ENCODE measurements at places on chromosomes 2 and 18. TPM values are rescaled to one million over a fixed set of nuclear protein-coding genes. Genes with fewer than 3 reads are reported as not detected.

Gene GPR75
- 4.9 TPM for total RNA-seq

Gene KRTCAP3
- total RNA-seq: 3.8 TPM

Gene REG3A
- total RNA-seq: not detected

Gene GYPC
- 181 TPM for total RNA-seq

DNA sequence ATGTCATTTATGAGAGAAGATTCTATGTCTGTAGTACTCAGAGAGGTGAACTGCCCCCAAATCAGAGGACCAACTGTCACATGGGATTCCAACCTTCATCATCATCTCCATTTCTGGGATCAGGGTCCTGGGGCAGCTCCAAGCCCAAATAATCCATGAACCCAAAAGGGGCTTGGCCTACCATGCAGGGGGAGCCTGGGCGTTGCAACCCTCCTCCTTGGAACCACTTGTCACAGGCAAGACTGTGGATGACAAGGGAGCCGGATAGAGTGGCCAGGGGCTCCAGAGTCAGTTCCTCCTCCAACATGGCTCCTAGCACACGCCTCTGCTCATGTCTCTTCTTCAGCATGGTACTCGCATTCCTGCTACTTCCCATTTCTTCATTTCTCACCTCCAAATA lies 7.9 kb downstream of the CTLA4 start:
- no peaks in the 10 kb centered on the region for H3K27me3 ChIP-seq
- no peak for DNase-seq
- H3K36me3 ChIP-seq: no peaks in the 10 kb centered on the region
- no peak overlapping the region for H3K4me3 ChIP-seq
- no peak overlapping the region for H3K27ac ChIP-seq

GRCh38 chr2:197947219-197947757 lies 142.9 kb downstream of the PLCL1 start:
- DNase-seq: no peak
- no peaks in the 10 kb centered on the region for H3K27me3 ChIP-seq
- no peaks in the 10 kb centered on the region for H3K36me3 ChIP-seq
- H3K27ac ChIP-seq: no peak overlapping the region
- H3K4me1 ChIP-seq: no peaks in the 10 kb centered on the region

GRCh38 chr18:70132999-70133398 lies 72.5 kb downstream of the RTTN start:
- no peak overlapping the region for H3K27ac ChIP-seq
- H3K4me1 ChIP-seq: no peaks in the 10 kb centered on the region
- no peak overlapping the region for H3K4me3 ChIP-seq
- no peaks in the 10 kb centered on the region for H3K36me3 ChIP-seq

GRCh38 chr2:179692610-179693009 lies 168.8 kb downstream of the ZNF385B start:
- H3K27ac ChIP-seq: no peak overlapping the region
- no peaks in the 10 kb centered on the region for H3K27me3 ChIP-seq
- no peak for DNase-seq
- H3K4me1 ChIP-seq: no peaks in the 10 kb centered on the region

DNA sequence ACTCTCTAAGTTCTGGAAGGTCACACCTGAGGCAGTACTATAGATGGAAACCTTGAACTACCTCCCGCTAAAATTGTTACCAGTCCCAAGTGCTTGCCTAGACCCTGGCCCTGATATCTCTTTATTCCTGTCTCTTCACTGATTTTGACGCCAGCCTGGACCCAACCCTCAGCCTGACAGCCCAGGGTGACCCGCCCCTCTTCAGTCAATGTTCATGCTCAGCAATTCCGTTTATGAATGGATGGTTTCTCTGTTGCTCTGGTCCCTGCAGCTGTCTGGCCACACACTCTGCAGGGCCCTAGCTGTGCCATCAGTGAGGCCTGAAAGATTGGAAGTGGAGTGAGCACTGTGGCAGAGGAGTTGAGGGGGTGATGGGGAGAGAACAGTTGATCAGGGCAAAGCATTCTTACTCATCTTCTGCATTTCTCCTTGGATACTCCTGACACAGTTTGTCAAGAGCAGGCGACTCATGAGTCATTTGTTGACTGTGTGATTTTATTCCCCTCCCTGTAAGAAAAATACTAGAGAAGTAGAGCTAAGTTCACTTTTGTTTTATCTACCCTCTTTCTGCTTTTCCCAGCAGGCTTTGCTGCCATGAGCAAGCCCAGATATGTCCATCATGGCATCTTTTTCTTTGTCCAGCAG lies 46.0 kb downstream of the NPAS2 start:
- H3K27ac ChIP-seq: no peak overlapping the region
- H3K36me3 ChIP-seq: no peaks in the 10 kb centered on the region
- no peak for DNase-seq
- H3K4me3 ChIP-seq: no peak overlapping the region
- no peaks in the 10 kb centered on the region for H3K27me3 ChIP-seq

DNA sequence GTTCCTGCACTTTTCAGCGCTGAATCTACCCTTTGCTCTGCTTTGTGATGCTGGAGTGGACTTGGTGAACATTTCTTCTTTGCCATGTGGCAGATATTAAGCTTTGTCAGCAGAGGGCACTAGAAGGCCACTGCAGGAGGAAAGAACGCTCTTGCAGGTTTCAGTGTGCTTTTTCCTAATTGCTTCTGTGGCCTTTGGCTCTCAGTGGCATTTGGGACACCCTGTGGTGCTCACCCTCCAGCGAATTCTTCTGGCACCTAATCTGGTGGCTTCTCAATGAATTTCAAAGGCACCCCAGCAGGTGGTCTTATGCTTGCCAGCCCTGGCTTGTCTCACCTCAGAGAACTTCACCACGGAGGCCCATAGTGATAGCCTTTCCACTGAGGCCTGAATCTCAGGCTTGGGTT lies 146.7 kb downstream of the MYO3B start:
- H3K4me1 ChIP-seq: no peaks in the 10 kb centered on the region
- no peak for DNase-seq
- H3K36me3 ChIP-seq: no peaks in the 10 kb centered on the region

DNA sequence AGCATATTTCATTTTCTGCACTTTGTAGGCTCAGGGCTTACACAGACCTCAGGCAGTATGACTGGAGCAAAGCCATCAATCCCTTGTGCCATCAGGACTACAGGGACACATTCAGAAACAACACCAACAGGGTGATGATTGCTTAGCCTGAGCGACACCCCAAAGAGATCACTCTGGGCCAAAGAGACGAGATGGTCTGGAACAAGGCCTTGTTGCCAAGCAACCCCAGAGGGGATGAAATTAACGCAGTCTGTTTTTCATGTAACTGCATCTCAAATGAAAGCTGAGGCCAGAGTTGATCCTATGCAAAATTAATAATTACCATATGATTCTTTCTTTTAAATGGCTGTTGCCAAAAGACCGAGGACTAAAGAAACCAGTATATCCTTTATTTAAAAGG lies 20.2 kb upstream of the B3GNT2 start:
- no peak overlapping the region for H3K27ac ChIP-seq
- DNase-seq: no peak
- no peaks in the 10 kb centered on the region for H3K27me3 ChIP-seq
- no peaks in the 10 kb centered on the region for H3K36me3 ChIP-seq

DNA sequence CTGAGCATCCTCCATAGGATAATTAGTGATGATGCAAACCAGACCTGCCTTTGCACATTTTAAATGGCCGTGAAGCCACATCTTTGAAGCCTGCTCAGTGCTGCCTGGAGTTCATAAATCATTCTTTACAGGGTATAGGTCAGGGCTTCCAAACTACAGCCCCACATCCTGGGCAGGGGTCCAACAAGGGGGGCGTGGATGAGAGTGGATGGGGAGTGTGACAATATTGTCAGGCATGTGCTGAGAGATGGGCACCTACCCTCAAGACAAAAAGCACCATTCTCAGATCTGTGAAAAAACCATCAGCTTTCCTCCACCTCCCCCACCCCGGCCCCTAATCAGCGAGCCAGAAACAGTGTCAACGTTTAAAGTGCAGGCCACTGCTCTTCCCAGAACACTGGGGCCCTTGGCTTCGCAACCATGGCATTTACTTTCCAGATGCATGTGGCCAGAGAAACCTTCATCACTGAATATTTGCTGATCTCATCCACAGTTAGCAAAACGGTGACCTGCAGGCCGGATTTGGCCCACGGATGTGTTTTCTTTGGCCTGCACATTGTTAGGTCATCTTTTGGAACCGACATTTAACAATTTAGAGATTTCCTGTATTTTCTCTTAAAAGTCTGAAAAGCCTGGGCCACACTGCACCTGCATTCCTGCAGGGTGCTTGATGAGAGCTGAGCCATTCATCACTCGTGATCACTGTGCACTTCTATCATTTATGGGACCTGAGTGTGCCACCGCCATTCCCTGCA lies 130.7 kb downstream of the ANKRD44 start:
- H3K27ac ChIP-seq: no peak overlapping the region
- H3K27me3 ChIP-seq: no peaks in the 10 kb centered on the region
- H3K4me3 ChIP-seq: no peak overlapping the region
- no peaks in the 10 kb centered on the region for H3K36me3 ChIP-seq
- no peaks in the 10 kb centered on the region for H3K4me1 ChIP-seq

DNA sequence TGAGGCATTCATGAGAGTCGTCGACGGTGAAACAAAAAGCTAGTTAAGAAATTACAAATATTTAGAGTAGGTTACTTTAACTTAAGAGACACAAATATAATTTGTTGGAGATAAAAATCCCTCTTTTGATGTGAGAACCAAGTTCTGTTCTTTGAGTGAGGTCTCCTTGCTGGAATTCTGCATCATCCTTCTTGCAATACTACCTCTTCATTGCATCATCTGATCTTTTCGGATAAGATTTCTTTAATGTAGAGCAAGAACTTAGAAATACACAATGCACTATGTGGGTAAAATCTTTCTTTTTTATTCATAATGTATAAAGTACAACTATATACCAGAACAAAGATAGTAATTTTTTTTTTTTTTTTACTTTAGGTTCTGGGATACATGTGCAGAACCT lies 118.4 kb downstream of the ARL4C start:
- no peaks in the 10 kb centered on the region for H3K36me3 ChIP-seq
- no peaks in the 10 kb centered on the region for H3K4me1 ChIP-seq
- no peak for DNase-seq
- H3K27ac ChIP-seq: peak overlapping the region; percentile 62
- no peaks in the 10 kb centered on the region for H3K27me3 ChIP-seq
- H3K4me3 ChIP-seq: no peak overlapping the region

DNA sequence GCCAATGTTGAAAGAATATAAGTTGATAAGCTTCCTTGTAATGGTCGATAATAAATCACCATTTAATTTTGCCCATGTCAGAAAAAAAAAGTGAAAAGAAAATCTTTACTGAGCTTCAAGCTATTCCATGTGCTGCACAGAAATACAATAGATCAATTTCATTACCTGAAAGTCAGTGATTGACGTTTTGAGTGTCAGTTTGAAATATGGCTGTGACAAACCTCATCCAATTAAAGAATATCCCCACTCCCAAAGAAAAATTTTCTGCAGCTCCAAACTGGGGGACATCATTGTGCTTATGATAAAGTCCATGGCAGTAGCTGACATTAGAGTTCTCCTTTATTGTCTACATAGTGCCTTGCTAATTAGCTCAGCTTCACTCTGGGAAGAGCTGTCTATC lies 184.8 kb upstream of the RPRM start:
- H3K27ac ChIP-seq: no peak overlapping the region
- H3K27me3 ChIP-seq: no peaks in the 10 kb centered on the region
- H3K4me3 ChIP-seq: no peak overlapping the region
- no peaks in the 10 kb centered on the region for H3K4me1 ChIP-seq

DNA sequence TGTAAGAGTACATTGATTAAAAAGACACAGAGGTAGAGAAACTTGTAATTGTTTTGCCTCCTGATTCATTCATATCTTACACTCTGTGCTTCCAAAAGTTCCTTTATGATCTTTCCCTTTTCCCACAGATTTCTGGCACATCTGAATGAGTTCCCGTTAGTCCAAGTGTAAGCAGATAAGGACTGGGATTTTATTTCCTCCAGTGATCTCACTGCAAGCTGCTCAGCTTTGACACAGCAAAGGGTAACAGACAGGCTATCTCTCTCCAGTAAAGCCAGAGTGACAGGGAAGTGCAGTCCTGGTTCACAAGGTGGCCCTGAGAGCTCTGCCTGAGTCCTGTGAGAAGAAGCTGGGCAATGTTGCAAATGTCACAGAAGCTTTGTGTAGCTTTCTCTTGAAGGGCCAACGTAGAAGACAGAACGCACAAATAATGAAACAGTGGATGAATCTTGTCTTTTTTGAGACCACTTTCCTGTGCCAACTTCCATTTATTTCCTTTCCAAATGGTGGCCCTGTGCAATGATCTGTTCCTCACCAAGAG lies 32.5 kb upstream of the KCNE4 start:
- H3K27ac ChIP-seq: no peak overlapping the region
- DNase-seq: no peak
- H3K4me3 ChIP-seq: no peak overlapping the region
- no peaks in the 10 kb centered on the region for H3K36me3 ChIP-seq
- no peaks in the 10 kb centered on the region for H3K27me3 ChIP-seq
- H3K4me1 ChIP-seq: no peaks in the 10 kb centered on the region

DNA sequence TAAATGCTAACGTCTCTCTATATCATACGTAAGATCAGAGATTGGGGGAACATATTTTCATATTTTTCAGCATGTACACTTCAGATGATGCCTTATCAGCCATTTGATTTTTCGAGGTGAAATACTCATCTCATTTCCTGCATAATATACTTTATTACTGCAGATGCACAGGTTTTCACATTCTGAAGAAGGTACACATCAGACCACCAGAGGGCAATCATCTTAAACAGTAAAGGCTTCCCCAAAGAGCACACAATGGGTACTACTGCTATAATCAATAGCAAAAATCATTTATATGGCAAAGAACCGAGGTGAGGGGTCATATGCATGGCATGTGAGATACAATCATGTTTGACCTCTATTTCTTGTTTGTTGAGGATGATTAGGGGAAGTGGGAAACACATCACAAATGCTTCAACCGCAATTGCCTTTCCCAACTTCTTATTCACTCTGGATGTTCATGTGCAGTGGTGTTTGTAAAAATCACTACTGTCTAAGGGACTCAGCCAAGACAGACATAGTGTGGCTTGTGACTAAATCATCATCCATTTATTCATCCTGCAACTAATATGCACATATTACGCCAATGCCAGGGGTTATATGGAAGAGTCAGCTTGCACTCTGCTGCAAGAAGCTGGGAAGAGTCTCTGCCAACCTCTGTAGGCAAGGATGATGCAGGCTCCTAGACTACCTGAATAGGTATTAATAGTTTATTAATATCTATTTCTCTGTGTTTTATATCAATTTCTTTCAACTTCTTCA lies 118.7 kb downstream of the EPB41L3 start:
- H3K36me3 ChIP-seq: no peaks in the 10 kb centered on the region
- no peaks in the 10 kb centered on the region for H3K27me3 ChIP-seq
- no peak overlapping the region for H3K4me3 ChIP-seq

- H3K4me1 ChIP-seq: no peaks in the 10 kb centered on the region
- H3K27ac ChIP-seq: no peak overlapping the region
- no peak overlapping the region for H3K4me3 ChIP-seq
- no peaks in the 10 kb centered on the region for H3K27me3 ChIP-seq
- no peaks in the 10 kb centered on the region for H3K36me3 ChIP-seq
These were observed 201.7 kb downstream of the BCL11A start for GRCh38 chr2:60351802-60352201.

All from breast epithelium (tissue), 4 donors.